ENCODE measurements at places on chromosomes 5 and 9.

GRCh38 chr5:668283-668995 is 24.7 kb downstream of the TPPP start:
- no peak for DNase-seq

DNA sequence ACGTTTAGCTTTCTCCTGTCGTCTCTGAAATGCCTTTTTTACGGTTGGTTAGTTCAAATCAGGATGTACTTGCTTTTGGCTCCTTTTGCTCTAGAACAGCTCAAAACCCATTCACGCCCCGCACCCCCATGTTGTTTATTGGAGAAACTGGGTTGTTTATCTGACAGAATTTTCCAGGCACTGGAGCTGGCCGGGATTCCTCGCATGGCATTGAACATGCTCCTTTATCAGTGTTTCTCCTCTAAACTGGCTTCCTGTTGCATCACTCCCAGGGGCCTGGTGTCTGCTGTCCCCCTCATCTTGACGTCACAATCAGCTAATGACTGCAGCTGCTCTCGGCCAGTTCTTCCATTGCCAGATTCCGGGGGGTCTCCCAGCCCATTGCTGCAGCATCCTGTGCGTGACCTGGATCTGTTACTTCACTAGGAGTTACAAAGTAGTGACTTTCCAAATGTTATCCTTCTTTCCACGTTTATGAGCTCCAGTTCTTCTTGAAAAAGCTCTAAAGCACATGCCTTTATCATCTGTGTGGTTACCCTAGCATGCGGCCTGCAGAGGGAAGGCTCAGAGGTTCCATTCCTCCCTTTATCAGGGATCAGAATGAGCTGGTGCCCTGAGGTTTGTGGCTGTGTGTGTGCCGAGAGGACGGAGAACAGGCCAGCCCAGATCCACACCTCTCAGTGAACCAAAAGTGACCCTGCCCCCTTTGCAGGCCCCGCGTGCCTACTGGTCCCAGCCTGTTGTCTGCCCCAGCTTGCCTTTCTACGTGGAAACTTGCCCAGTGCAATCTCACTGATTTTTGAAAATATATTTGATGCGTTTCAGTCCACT is 27.5 kb downstream of the FAM163B start:
- DNase-seq, result no peak

DNA sequence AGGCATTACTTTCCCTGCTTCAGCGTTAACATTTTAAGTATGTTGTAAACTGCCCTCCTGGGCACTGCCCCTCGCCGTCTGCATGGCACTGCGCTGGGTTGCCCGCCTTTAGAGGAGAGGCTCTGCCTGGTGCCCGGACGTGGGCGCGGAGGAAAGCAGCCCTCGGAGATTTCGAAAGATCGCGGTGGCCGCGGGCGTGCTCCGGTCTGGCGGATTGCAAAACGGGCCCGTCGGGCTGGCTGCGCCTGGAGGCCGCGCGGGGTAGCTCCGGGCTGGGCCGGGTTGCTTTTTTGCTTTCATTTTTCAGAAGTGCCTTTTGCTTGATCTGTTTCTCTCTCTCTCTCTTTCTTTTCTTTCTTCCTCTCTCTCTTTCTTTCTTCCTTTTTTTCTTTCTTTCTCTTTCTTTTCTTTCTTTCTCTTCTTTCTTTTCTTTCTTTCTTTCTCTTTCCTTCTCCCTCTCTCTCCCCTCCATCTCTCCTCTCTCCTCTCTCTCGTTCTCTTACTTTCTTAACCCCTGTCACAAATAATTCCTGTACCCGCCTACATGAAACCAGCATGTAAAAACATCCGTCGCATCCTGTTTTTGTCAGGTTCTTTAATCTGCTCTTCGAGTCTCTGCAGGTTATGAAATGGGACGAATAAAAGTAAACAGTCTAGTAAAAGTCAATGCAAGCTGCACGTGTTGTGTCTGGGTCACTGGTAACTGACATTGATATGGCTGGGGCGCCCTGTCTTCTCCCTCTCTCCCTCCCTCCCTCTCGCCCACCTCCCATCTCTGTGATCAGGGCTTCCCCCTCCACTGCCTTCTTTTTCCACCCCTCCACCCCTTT is 1.7 kb downstream of the FST start:
- peak; percentile 83 for DNase-seq

DNA sequence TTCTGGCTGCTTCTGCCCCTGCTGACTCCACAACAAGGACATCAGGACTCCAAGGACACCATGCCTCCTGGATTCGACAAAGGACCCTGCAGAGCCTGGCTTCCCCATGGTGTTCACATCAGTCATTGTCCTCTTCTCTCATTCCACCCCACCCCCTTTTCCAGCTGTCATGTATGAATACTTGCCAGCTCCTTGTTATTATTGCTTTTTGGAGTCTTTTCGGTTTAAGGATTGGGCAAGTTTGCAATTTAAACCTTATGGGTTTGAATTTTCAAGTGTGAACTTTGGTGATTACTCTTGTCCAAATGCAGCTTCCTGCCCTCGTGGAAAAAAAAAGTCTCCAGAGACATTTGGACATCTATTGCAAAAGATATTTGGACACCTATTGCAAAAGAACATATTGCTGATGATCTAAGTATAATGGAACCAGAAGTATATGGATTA is 14.2 kb upstream of the LVRN start:
- no peak for DNase-seq

- DNase-seq, result no peak
Measured at GRCh38 chr9:119398350-119398749, 29.1 kb upstream of the BRINP1 start.

DNA sequence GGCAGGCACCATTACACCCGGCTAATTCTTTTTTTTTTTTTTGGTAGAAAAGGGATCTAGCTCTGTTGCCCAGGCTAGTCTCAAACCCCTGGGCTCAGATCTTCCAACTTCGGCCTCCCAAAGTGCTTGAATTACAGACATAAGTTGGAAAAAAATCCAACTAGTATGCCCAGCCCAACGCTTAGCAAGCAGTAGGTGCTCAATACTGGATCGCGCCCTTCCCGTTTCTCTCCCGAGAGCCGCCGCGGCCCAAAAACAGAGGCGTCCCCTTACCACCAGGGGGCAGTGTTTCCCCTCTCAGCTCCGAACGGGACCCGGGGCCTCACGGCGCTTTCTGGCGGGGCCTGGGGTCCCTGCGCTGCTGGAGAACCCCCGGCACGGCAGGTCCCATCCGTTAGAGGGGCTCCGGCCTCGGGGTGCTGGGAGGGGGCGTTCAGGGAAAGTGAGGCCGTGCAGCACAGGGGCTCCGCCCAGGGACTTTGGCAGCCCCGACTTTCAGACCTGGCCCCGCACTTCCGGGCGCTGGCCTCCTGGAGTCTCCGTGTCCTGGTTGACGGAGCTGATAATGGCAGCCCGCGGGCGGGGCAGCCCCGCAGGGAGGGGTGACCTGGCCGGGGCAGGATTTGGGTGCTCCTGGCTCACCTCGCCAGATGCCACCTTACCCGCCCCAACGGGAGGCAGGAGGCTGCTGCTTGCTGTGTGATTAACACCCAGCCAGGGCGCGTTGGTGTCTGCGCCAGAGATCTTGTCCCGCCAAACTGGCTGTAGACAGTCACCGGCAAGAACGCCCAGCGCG is 15.2 kb downstream of the PTGES start:
- DNase-seq, result peak; percentile 95

DNA sequence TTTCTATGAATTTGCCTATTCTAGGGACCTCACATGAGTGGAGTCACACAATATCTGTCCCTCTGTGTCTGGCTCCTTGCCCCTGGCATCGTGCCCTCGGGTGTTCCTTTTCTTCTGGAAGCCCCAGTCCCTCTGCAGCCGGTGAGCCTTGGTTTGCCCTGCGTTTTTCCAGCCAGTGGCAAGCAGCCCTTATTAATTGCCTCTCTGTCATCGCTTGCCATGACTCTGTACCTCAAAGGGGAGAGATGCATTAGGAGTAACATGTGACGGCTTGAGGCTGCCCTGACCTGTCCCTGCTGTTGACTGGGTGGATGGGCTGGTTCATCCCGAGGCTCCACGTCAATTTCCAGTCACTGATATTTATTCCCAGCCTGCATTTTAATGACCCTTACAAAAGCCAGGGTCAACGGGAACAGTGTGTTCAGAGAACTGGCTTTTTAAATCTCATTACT is 87.3 kb downstream of the CFAP90 start:
- no peak for DNase-seq

Data from hematopoietic multipotent progenitor cell treated with erythropoietin and hydrocortisone succinate and interleukin-3 and kit ligand, for 6 days (in vitro differentiated cells).